ENCODE measurements at places on chromosomes 12 and 14. TPM values are rescaled to one million over a fixed set of nuclear protein-coding genes. Genes with fewer than 3 reads are reported as not detected.

KMT2D gene
- total RNA-seq: 29.8 TPM

AACS gene
- 30.4 TPM for total RNA-seq

SINHCAF gene
- total RNA-seq: 20.8 TPM

HOXC9 gene
- not detected for total RNA-seq

FBLN5 gene
- 10.1 TPM for total RNA-seq

CPNE6 gene
- 16.8 TPM for total RNA-seq

KRT2 gene
- not detected for total RNA-seq

ACSM4 gene
- total RNA-seq: not detected

SLC39A2 gene
- not detected for total RNA-seq

PAPLN gene
- total RNA-seq: 1.4 TPM

JKAMP gene
- total RNA-seq: 85.3 TPM

TBX3 gene
- 7.6 TPM for total RNA-seq

SMIM41 gene
- not detected for total RNA-seq

APOLD1 gene
- total RNA-seq: 26.1 TPM

MGAT4C gene
- 82.4 TPM for total RNA-seq

Measured in diencephalon (tissue), 1 donor.